ENCODE measurements at places on chromosomes 13 and 19.

- peak; percentile 20 for DNase-seq
Measured at GRCh38 chr19:30669329-30670010, 297.3 kb downstream of the ZNF536 start.

DNA sequence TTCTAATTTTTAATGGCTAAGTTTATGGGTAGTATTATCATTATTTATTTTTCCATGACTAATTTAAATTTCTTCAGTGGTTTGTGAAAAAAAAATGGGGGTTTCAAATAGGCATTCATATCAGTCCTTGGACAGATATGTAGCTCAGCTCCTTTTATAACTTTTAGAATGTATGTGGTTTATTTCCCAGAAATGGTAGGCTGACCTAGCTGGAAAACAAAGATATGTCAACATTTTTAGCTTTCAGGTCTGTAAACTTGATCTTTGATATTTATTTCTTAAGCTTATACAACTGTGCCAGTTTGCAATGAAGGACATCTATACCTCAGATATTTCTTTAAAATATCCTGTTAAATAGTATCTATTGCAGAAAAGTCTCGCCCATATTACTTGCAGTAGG lies 1815.5 kb downstream of the SLITRK5 start:
- no peak for DNase-seq

DNA sequence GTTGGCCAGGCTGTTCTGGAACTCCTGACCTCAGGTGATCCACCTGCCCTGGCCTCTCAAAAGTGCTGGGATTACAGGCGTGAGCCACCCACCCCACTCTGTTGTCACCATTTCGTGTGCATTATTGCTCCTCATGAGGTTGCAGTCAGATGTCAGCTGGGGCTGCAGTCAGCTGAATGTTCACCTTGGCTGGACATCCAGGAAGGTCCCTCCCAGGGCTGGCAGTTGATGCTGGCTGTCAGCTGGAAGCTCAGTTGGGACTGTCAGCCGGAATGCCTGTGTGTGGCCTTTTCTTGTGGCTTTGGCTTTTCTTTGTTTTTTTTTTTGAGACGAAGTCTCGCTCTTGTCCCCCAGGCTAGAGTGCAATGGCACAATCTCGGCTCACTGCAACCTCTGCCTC lies 6.6 kb downstream of the MEGF8 start:
- DNase-seq, result no peak

GRCh38 chr19:44847144-44848035 lies 1.3 kb downstream of the NECTIN2 start:
- DNase-seq, result peak; percentile 45

DNA sequence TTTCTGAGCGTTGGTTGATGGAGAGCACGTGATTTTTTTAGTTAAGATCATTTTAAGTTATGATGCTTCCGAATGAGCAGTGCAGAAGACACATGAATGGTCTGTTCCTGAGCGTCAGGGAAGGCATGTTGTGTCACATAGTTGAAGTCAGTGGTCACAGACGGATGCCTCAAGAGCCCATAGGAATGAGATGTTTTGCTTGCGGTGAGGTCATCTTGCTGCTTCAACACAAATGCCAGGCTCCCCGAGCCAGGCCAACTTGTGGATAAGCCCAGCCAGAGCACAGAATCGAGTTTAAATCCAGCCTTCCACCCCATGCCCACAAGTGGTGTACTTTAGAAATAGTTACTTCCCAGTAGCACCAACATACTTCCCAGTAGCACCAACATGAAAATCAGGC lies 5.4 kb downstream of the UPF3A start:
- DNase-seq, result peak; percentile 20

DNA sequence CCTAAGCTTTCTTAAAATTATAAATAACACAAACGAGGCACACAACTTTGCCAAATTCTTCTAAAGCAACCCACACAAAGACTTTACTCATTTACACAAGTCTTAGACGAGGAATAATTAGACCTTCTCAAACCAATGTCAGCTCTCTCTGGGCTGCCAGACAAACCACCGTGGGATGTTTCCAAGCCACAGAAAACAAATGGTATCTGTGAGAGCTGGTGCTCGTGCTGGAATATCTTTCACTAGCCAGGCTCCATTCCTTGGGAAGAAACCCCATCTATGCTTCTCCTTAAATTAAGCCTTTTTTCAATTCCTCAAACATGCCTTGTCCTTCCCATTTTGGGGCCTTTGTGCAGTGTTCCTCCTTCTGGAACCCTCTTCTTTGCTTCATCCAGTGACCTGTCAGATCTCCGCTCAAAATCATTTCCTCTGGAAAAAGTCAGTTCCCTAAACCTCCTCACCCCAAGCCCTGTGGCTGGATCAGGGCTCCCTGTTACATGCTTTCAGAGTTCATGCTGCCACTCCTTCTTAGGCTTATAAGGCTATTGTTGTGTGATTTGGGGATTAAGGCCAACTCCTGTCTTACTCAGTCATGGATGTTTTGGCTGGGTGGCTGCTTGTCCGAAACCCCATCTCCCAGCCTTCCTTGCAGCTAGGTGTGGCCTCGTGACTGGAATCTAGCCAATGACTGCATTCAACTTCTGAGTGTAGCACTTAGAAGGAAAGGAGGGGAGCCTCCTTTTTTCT lies 64.2 kb upstream of the GTF2F2 start:
- no peak for DNase-seq

DNA sequence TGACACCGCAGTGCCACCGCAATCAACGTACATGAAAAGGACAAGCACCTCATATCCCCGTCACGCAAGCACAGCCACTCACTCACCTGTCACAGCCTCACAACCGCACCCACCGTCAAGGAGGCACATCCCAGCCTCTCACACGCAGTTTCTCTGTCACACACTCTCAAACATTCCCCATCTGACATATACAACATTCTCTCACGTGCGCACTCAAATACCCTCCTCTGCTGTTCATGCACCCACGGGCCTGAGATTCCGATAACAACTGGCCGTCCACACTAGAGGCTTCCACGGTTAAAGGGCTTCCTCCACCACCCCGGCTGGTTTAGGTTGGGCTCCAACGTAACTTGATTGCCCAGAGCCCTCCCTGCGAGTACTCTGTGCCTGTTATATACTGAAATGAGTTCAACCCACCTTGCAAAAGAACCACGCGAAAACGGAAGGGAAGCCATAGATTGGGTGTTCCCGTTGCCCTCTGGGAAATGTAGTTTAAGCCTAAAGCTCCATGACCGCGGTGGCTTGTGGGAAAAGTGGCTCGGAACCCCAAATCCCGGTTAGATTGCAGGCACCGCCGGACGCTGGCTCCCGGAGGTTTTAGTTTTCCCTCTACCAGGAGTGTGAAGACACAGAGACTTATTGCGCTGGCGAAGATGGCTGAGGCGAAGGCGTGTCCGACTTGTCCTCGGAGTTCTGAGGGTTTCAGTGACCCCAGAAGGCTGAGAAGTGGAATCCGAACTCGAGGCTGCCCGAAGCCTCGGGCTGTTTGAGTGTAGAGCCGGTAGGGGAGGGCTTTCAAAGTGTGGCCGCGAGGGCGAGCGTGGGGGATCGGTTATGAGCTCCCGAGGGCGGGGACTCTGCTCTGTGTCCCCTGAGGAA lies at the start of gene ZNF573:
ZNF573 (minus strand) TSS at position 460 of the 879 bp plus-strand sequence. CDS start 5,857 bp downstream, outside the sequence.
- peak; percentile 92 for DNase-seq

- DNase-seq, result no peak
Measured at GRCh38 chr19:15282311-15282705, 50.0 kb downstream of the BRD4 start.

- DNase-seq, result no peak
Measured at GRCh38 chr19:12095111-12095790, 30.7 kb downstream of the ZNF844 start.

Measured in RKO (cell line).